RCC 7860 (cell line): ENCODE measurements at places on chromosomes 16 and 17.
A peak's percentile ranks its signal among the peaks of the same experiment; 100 is the strongest.

DNA sequence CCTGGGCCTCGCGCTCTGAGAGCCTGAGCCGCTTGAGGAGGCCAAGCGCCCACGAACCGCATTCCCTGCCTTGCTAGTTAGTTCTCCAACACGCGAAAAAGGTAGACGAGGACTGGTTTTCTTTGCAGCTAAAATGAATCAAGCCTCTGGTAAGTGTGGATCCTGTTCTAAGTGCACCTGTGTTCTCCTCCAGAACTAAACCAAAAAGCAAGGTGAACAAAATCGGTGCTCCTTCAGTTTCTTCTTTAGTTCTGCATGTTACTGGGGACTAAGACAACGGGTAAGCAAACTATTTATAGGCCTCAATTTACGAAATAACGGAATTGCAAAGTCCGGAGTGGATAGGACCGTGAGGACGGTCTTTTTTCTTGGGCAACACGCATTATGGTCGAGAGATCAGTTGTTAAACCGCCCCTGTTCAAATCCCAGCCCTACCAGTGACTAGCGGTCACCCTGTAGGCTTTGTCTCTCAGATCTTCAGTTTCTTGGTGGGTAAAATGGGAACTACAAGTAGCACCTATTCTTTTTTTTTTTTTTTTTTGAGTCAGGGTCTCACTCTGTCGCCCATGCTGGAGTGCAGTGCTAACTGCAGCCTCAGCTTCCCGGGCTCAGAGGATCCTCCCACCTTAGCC is 993 bp upstream of the ANKRD11 start:
- DNase-seq = no peak

GRCh38 chr16:54055864-54056263 is 230.7 kb downstream of the IRX3 start:
- no peak for DNase-seq

DNA sequence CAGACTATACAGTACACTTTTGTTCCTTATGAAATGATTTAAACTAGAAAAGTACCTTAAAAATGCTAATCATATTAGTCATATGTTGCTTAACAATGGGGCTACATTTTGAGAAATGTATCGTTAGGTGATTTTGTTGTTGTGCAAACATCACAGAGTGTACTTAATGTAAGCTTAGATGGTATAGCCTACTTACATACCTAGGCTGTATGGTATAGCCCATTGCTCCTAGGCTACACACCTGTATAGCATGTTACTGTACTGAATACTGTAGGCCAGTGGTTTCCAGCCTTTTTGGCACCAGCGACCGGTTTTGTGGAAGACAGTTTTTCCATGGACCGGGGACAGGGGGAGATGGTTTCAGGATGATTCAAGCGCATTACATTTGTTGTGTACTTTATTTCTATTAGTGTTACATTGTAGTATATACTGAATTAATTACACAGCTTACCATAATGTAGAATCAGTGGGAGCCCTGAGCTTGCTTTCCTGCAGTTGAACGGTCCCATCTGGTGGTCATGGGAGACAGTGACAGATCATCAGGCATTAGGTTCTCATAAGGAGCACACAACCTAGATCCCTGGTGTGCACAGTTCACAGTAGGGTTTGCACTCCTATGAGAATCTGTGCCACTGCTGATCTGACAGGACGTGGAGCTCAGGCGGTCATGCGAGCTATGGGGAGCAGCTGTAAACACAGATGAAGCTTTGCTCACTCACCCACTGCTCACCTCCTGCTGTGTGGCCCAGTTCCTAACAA is 35.0 kb upstream of the MRC2 start:
- DNase-seq = no peak

GRCh38 chr17:29085223-29085622 is 42.3 kb downstream of the PIPOX start:
- no peak for DNase-seq

GRCh38 chr16:68128577-68129305 is 43.6 kb downstream of the NFATC3 start:
- no peak for DNase-seq

DNA sequence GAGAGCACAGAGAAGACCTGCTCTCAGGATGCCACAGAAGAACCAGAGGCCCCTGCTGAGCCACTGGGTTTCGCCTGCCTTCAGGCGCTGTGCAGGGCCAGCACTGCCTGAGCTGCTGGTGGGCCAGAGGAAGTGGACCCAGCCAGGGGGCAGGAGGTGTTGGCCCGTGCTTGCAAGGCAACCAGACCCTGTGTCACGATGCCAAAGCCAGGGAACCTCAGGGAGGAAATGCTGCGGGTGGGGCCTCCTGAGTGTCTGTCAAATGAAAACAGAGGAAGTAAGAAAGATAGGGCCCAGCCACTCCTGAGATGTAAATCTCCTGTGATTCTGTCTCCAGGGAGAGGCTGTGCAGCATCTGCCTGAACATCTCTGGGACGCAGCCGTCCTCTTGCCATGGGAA is 58.1 kb upstream of the ADORA2B start:
- DNase-seq = no peak

GRCh38 chr17:77746393-77746792 is 212.1 kb upstream of the TNRC6C start:
- DNase-seq = no peak

DNA sequence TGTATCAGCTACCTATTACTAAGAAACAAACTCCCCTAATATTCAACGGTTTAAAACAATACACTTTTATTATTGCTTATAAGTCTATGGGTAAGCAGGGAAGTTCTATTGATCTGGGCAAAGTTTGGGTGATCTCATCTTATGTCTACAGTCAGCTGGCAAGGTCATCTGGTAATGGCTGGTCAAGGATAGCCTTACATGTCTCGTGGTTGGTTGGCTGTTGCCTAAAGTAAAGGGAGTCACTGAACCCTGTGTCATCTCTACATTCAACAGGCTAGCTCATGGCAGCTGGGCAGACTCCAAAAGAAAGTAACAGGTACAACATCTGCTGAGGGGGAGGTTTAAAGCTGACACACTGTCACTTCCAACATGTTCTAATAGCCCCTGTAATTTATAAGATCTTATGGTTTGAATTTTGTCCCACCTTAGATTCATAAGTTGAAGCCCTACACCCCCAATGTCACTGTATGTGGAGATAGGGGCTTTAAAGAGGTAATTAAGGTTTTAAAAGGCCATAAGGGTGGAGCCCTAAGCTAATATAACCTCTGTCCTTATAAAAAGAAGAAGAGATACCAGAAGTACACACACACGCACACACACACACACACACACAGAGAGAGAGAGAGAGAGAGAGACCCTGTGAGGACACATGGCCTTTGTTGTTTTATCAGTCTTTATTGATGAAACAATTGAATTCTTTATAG is 419.1 kb downstream of the NPIPA8 start:
- DNase-seq = no peak

- DNase-seq = no peak
These were observed 785 bp downstream of the NME3 start for GRCh38 chr16:1770328-1771187.

GRCh38 chr16:610513-611381 is 20.0 kb upstream of the WFIKKN1 start:
- DNase-seq = no peak

- no peak for DNase-seq
These were observed 331.3 kb downstream of the SEC14L1 start for GRCh38 chr17:77471984-77472461.

GRCh38 chr17:7260151-7260550 is 2.1 kb downstream of the CLDN7 start:
- no peak for DNase-seq

DNA sequence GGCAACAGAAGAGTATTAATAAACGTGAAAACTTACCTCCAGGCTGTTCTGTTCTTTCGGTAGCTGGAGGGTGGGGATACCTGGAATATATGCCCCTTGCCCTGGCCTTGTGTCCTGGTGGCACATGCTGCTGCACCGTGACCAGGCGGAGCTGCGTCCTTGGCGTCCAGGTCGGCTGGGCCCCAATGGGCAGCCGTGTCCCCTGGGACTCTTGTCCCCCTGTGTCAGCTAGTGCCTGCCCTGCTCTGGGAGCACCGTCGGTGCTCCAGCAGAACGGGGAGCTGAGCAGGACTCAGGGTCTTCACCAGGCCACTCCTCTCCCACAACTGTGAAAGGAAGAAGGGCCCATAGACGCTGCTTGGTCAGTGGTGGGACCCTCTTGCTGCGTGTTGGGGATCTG is 7.9 kb downstream of the ZNF213 start:
- DNase-seq = no peak

DNA sequence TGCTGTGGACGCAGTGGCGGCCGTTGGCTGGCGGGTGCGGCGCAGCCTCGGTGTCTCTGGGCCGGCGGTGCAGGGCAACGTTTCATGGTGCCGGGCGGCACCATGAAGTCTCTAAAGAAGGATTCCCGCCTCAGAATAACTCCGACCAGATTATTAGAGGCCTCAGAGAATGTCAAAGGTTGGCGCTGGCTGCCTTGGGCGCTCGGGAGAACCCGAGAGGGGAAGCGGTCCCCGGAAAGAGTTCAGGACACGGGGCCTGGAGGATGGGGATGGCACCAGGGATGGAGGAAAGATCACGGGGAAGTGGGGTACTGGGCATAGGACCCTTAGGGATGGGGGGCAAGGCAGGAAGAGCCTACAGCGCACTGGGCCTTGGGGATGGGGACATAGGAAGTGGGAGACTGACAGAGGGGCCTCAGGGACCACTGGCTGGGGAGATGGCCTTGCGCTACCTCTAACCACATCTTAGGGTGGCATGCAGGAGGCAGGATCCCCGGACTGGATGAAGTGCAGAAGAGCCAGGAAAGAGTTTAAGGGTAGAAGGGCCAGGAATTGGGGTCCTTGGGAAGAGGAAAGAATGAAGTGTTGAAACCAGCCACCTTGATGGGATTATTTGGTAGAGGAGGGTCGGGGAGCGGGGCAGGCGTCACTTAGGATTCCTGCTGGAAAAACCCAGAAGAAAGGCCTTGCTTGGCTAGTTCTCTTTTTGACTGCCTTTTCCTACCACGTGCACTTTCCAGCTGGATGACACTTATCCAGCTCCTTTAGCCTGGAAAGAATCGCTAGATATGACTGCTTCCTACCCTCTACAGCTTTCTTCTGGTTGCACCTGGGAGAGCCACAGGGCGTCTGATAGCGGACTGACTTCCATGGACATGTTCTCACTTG is 578 bp downstream of the MYCBPAP start:
- no peak for DNase-seq

GRCh38 chr16:23258919-23259237 is 43.2 kb upstream of the SCNN1B start:
- no peak for DNase-seq

DNA sequence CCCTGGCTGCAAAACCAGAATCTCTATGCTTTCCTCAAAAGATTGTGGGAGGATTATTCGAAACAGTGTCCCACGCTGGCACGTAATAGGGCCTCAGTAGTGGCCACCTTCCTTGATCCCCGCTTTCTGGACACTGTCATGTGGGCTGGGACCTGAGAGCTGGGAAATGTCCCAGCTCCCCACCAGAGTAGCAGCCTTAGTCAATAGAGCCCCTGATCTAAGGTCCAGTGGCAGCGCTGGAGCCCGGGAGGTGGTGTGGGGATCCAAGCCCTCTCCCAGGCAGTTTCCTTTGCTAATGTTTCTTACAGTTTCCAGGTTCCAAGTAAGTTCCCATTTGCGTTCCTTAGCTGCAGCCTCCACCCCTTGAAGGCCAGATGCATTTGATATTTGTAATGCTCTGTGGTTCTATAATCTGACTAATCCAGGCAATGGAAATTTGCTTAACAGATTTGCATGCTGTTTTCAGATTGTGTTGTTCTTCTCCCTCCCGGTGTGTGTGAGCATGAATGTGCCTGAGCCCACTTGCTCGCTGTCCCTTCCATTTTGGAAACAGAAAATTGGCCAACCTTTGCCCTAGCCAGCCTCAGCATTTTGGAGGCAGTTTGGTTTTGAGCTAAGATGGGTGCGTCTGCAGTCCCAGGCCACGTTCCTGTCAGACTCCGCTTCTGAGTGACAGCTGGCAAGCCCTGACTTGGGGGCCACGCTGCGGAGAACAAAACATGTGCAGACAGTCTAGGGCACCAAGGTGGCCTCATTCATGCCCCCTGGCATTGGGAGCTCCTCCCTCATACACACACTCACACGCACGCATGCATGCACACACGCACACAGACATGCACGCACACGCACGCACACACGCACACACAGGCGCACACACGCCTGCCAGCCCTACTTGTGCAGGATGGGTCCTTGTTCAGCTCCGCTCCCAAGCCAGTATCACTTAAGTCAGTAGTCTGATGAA is 69.4 kb downstream of the CCDC182 start:
- DNase-seq = no peak

- DNase-seq = no peak
These were observed 6.3 kb downstream of the ANKRD11 start for GRCh38 chr16:89484041-89484501.

- DNase-seq = no peak
These were observed 17.1 kb downstream of the ZNF213 start for GRCh38 chr16:3152027-3152276.

DNA sequence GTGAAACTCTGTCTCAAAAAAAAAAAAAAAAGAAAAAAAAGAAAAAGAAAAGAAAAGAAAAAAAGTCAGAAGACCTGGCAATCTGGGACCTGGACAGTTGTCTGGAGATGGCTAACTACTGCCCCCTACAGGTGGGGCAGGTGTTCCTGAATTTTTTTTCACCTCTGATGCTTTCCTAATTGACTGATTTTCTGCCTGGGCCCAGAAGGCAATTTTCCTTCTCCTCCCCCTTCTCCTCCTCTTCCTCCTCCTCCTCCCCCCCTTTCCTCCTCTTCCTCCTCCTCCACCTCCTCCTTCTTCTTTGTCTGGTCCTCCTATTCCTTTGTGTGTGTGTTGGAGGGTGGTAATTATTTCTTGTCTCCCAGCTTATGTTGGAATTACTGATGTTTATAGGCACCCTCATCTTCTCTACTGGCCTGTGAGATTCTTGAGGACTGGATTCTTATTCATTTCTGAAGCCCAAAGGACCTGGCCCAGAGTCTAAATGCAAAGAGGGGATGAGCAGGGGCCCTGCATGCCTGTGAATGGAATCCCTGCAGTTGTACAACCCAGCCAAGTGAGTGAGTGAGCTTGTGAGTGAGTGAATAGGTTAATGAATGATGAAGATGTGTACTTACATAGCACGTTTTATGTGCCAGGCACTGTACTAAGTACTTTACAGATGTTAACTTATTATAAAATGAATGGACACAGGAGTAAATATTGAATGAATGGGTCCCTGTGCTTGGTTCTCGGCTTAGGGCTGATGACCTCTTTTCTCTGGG is 26.9 kb downstream of the IRX5 start:
- DNase-seq = peak; percentile 39

- no peak for DNase-seq
These were observed 228.8 kb downstream of the CDH11 start for GRCh38 chr16:64892835-64893785.

- DNase-seq = no peak
These were observed 25.5 kb downstream of the RPGRIP1L start for GRCh38 chr16:53678155-53678554.

- peak; percentile 35 for DNase-seq
These were observed 108.5 kb upstream of the XYLT1 start for GRCh38 chr16:17578981-17579874.

GRCh38 chr16:55499951-55500529 is 8.8 kb upstream of the LPCAT2 start:
- peak; percentile 99 for DNase-seq

GRCh38 chr16:88538366-88539060 is 31.7 kb upstream of the ZC3H18 start:
- DNase-seq = no peak
